Stimulated activated CD8-positive, alpha-beta memory T cell treated with anti-CD3 and anti-CD28 coated beads, Interleukin-2, amount 100 ng/mL, for 1 hour (primary cell): ENCODE measurements at places on chromosomes 3 and 15.

GRCh38 chr15:62400778-62401177, 235.7 kb upstream of the C2CD4B start:
- DNase-seq, result no peak

DNA sequence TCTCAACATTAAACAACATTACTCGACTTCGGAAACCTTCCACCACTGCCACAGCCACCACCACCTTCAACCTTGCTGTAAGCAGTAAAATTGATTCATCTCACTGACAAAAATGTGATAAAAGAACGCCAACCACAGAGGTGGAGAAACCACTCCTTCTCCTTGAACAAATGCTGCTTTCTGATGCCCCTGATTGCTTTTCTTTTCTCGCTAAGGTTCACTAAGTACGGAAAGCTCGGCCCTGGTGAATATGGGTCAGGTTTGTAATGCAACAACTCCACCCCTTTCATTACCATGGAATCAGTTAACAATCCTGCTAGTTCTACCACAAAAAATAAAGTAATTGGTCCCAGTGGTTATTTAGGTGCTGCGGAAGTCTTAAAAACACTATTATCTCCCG, 44.9 kb downstream of the MEIS2 start:
- no peak for DNase-seq

- no peak for DNase-seq
These were observed 172.0 kb downstream of the ITPR1 start for GRCh38 chr3:4665197-4665596.

DNA sequence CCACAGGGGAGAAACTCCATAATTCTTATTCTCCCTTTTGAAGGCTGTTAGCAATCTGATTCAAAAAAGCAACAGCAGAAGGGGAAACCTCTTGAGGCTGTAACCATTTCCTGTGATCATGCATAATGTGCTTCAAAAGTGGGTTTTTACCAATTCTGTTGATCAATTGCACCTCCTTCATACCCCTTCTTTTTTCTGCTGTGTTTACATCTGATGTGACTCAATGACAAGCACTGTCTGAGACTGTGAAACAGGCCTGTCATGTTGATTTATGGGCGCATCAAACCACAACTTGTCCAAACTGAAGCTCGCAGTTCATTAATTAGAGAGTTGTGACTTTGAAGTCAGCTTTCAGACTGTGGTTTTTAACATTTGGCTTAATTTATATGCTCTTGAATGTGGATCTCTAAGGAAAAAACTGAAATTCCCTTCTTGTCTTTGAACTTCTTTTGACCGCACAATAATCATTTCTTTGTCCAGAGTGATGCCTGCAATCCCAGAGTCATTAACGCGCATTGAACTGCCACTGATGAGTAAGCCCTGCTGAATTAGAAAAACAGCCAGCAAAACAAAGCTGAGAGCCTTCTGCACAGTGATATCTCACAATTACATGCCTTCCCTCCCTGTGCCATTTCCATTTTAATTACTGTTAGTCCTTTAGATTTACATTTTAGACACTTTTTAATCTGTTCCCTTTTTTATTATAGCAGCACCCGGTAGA, 532.8 kb downstream of the FOXP1 start:
- DNase-seq, result no peak

GRCh38 chr3:112111785-112112402, 21.2 kb downstream of the GCSAM start:
- peak; percentile 22 for DNase-seq

GRCh38 chr3:18122264-18122663, 302.9 kb downstream of the SATB1 start:
- no peak for DNase-seq

DNA sequence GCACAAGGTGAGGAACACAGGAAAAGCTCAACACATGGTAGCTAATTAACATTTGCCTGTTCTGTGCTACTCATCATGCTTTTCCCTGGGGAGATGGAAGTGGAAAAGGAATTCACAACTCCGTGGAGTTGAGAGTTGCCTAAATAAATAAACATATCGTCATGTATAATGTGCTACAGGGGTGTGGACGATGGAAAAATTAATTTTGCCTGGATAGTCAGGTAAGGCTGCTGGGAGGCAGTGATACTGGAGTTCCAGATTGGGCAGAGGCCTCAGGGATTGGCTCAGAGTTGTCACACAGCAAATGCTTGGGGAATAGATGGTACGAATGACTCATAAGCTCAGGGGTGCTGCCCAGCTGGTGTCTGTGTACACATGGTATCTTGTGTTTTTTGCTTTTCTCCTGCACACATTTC, 3.1 kb upstream of the ABHD6 start:
- no peak for DNase-seq

DNA sequence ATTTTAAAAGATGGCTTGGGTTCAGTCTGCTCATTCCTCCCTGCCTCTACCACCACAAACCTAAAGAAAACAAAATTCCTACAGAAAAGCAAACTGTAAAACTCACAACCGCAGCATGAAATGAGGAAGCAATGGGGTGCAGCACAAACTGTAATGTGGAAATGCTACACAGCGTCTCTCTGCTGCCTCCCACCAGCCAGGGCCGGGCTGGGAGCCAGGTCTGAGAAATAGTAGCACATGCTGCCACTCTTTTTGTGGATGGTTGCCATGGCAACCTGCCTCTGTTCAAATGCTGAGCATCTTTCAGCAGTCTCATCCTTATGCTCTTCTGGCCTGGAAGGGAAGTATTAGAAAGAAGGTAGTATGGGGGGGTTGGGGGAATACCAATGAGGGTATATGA, 55.4 kb downstream of the EOMES start:
- no peak for DNase-seq

- no peak for DNase-seq
These were observed 41.7 kb downstream of the SLCO2A1 start for GRCh38 chr3:133987948-133988484.

DNA sequence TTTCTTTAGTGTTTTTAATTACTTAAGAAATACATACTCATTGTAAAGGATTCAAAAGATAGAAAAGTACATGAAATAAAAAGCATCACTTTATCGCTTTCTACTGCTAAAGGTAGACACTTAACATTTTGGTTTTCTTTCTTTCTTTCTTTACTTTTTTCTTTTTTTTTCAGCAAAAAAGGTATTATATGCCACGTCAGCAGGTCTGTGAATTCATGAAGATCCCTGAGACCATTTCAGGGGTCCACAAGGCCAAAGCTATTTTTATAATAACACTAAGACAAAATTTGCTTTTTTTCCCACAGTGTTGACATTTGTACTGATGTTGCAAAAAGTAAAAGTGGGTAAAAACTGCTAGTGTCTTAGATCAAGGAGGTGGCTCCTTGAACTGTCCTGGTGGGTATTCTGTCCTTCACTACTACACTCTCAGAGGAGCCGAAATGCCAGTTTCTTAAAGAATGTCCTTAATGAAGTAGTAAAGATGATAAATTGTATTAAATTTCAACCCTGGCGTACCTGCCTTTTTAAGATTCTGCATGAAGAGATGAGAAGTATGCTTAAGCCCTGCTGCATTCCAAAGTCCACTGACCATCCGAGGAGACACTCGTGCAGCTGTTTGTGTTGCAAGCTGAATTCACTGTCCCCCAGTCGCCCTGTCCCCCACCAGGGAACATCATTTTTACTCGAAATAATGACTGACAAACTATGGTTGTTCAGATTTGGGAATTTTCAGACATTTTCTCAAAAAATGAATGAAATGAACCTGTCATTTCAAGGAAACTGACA, 106.7 kb upstream of the PIAS1 start:
- no peak for DNase-seq

DNA sequence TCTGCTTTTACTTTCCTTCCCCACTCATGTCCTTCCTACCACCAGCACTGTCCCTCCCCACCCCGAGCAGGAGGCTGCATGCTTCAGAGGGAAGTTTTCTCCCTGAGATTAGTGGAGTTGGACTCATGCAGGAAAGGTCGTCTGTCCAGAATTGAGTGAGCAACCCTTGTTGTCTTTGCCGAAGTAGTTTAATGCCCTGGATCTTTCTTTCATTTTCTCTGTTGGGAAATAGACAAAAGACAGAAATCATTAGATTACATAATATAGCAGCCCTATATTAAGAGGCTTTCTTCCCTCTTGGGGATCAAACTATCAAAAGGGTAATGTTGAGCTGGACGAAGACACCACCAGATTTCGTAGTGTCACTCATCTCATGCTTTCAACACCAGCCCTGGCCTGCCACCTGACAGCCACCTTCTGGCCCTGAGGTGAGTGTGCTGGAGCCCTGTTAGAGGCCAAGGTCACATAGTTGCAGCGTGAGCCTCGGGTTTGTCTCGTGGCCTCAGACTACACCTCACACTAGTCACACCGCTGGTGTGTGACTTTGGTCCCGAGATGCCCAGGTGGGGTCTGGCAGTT, 231.0 kb downstream of the ITPR1 start:
- DNase-seq, result no peak

- no peak for DNase-seq
These were observed 31.8 kb downstream of the P3H2 start for GRCh38 chr3:190088890-190089289.

DNA sequence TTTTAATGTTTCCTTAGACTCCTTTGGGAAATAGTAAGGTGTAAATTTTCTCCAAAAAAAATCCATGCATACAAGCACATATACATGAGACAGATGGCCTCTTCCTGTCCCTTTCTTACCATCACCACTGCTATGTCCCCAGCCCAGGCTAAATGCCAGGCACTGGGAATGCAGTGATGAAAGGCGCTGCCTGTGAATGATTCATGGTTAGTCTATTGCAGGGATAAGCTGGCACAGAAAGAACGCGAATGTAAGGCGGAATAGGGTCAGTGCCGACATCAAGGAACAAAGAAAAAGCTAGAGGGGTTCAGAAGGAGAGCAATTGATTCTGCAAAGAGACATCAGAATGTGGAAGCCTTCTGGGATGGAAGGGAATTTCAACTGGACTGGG, 36.2 kb upstream of the CFAP161 start:
- no peak for DNase-seq

GRCh38 chr3:24142127-24142526, 197.0 kb downstream of the NR1D2 start:
- DNase-seq, result no peak
